Brain microvascular endothelial cell (primary cell): ENCODE measurements at places on chromosomes 16 and 17.
A peak's percentile ranks its signal among the peaks of the same experiment; 100 is the strongest.

- DNase-seq, result peak; percentile 64
Measured at GRCh38 chr17:40490289-40490853, 11.1 kb downstream of the TNS4 start.

DNA sequence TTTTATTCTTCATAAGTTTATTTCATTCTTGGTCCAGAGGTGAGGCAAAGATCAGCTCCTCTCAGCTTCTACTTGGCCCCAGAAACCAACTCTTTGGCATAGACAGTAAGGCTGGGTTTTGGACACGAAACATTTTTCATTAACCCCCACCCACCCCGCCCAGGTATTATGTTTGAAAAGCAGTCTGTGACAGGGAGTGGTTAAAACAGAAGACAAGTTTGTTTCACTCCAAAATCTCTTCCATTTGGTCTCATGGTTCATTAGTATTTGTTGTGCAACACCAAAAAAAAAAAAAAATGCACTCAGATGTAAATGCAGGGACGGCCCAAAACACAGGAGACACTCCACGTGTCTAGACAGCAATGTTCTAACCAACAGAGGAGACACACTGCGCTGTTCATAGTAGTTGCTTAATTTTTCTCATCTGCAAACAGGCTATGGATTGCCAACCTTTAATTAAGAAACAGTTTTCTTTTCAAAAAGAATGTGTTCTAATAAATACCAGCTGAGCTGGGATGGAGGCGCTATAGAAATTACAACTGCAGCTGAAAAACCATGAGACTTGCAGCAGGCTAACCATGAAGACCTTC is 39.8 kb upstream of the MMP2 start:
- DNase-seq, result no peak

DNA sequence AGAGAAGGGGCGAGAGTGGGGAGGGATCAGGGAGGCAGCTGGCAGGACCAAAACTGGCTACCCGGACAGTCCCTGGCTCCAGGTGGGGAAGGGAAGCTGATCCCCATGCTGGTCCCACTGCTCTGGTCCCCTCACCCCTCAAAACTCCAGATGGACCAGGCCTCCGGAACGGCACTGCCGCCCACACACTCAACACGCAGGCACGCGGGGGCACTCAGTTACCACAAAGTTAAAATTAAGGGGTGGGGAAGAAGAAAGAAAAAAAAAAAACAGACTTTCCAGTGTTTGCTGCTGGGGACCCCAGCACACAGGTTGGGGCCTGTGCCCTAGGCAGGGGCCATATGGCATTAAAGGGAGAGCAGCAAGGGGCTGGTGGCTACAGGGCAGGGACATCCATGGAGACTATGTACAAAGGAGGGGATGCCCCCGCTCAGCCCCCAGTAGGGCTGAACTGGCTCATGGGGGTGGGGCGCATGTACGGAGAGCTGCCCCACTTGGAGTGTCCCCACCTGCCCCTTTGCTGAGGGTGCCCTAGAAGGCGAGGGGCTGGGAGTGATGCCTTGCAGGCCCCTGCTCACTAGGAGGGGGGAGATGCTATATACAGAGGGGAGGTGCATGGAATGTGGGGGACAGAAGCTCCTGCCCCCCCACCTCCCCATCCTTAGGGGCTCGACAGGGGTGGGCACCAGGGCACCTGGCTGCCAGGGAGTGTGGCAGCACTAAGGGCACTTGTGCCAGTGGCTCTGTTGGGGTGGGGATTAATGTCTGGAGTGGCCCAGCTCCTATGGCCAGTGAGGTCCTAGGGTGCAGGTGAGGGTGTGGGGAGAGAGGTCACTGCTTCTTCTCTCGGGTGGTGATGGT is 5.6 kb downstream of the TP53I13 start:
- no peak for DNase-seq

DNA sequence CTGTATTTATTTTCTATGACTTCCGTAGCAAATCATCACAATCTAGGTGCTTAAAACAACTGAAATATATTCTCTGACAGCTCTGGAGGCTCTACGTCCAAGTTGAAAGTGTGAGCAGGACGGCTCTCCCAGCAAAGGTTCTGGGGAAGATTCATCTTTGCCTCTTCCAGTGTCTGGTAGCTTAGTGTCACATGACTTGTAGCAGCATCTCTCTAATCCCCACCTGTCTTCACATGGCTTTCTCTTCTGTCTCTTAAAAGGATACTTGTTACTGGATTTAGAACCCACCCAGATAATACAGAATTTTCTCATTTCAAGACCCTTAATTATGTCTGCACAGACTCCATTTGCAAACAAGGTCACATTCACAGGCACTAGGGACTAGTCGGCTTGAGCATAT is 687.7 kb upstream of the RBFOX1 start:
- DNase-seq, result no peak

DNA sequence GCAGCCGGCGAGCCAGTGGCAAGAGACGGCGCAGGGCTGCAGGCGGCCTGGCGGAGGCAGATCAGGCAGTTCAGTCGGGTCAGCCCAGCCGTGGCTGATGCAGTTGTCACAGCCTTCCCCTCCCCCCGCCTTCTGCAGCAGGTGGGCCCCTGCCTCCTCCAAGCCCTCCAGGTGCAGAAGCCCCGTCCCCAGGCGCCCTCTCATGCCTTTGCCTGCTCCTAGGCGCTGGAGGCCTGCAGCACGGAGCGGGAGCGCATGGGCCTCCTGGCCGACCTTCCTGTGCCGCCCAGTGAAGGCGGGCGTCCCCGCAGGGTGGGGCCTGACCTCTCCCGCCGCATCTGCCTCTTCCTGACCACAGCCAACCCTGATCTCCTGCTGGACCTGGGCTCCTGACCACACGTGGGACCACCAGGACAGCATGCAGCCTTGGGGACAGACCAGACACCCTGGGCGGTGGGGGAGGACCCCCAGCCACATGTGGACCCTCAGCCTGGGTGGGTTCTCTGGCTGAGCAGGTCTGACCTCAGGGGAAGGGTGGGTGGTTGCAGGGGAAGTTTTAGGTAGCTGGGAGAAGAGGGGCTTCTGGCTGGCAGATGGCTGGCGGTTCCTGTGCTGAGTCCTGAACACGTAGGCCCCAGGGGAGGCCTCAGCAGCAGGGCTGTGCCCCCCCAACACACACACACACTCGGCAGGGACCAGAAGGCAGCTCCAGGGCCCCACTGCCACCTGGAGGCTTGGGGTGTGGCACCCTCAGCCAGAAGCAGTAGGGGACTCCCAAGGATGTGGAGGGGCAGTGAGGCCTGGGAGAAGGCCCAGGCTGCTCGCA is 3.1 kb upstream of the MRPS34 start:
- no peak for DNase-seq

- no peak for DNase-seq
Measured at GRCh38 chr17:38703742-38704605, 1.1 kb upstream of the MLLT6 start.

DNA sequence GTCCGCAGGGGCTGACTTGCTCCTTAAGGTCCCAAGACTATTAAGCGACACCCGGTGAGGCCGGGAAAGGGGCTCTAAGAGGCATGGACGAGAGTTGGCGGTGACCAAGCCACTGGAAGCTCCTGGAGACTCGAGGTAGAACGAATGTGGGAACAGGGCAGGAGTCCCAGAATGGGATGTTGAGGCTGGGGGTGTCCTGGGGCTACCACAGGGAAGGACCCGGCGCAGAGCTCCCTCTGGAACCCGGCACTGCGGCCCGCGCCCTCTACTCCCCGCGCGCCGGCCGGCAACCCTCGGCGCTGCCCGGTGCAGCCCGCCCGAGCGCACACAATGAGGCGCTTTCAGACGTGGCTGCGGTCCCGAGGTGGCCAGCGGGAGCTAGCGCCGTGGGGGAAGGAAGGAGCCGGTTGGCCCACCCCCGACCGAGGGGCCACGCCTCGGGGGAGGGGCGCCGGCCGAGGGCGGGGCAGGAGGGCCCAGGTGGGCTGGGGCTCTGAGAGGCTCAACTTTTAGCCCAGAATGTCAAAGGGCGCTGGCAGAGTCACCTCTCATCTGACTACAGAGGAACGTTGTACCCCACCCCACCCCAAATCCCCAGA is at the start of gene CHST6:
Gene CHST6, minus strand, starts transcription at position 366 of the 599 bp plus-strand sequence. CDS start 15,613 bp downstream, outside the sequence.
- peak; percentile 7 for DNase-seq

DNA sequence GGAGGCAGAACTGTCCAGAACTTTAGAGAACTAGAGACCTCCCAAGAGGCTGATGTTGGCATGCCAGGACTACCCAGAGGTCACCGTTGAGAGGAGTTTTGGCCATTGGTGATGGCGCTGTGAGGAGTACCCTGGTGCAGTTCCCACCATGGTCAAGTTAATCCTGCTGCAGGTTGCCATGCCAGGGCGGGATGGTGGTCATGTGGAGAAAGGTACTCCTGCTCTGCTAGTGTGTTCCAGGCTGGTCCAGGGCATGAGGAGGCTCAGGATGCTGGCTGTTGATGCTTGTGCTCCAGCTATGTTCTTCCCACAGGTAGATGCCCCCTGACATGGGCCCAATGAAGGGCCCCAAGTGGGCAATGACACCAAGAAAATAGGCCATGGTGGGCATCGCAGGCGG is 4.1 kb upstream of the PHF12 start:
- DNase-seq, result no peak

GRCh38 chr16:53356478-53357207 is 77.6 kb upstream of the RBL2 start:
- no peak for DNase-seq

- DNase-seq, result no peak
Measured at GRCh38 chr17:2380226-2380922, 20.5 kb downstream of the MNT start.

DNA sequence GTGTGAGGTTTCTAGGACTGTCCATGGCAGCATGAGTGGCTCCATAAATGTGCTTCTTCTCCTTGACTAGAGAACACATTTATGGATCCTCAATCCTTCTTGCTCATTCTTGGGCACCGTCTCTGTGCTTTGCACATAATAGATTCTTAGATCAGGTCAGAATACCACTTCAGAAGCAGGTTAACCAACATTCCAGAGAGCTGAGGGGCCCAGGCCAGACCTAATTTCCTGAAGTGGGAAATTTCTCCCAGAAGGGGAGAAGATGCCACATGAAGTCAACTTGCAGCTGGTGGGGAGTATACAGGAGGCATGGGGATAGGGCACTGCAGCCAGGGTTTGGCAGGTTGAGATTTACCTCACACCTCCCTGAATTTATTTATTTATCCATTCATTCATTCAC is 24.4 kb upstream of the VAT1L start:
- no peak for DNase-seq

GRCh38 chr17:6668727-6669425 is 17.3 kb downstream of the C17orf100 start:
- DNase-seq, result no peak

GRCh38 chr17:81966343-81967243 is 5.6 kb upstream of the NOTUM start:
- DNase-seq, result no peak

DNA sequence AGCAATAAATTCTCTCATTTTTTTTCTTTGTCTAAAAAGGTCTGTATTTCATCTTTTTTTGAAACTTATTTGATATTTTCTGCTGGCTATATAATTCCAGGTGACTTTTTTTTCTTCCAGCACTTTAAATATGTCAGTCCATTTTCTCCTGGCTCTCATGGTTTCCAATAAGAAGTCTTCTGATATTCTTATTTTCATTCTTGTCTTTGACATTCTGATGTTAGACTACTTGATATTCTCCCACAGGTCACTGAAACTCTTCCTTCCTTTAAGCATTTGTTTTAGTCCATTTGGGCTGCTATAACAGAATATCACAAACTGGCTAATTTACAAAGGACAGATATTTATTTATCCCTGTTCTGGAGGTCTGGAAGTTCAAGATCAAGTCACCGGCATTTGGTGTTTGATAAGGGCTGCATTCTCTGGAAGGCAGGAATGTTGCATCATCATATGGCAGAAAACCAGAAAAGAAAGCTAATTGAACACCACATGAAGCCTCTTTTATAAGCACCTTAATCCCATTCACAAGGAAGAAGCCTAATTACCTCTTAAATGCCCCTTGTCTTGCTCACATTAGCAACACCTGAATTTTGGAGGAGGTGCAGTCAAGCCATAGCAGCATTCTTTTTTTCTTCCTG is 242.1 kb upstream of the TNRC6C start:
- DNase-seq, result no peak

DNA sequence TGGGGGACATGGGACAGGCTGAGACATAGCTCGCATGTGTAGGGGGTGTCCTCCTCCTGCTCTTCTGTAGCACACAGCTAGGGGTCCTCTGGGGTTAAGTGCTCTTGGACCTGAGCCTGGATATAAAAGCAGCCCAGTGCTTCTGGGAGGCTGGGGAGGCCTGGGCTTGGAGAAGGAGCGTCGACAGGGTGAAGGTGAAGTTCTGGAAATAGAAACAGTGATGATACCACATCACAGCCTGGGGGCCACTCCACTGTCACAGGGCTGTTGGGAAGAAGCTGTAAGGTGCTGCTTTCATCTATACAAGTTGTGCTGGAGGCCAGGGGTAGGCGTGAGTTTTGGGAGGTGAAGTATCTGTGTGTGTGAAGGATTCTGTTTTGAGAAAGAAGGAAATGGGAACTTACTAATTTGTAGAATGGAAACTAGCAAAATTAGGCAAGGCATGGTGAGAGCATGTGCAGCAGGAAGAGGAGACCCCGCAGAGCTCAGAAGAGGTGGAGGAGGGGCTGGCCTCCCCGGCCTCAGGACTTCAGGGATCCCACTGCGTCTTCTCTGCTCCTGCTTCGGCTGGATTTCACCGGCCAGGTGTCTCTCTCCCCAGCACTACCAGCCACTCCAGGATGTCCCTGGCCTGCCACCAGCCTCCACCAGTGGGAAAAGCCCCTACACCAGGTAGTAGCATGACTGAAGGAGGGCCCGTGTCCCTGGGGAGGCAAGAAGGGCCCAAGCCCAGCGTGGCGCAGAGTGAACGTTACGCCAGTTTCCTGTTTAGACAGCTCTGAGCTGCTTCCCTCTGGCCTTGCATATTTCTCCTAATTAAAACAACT is 19.4 kb downstream of the PLCG2 start:
- DNase-seq, result no peak

GRCh38 chr17:72151565-72152386 is 31.0 kb downstream of the SOX9 start:
- peak; percentile 80 for DNase-seq

DNA sequence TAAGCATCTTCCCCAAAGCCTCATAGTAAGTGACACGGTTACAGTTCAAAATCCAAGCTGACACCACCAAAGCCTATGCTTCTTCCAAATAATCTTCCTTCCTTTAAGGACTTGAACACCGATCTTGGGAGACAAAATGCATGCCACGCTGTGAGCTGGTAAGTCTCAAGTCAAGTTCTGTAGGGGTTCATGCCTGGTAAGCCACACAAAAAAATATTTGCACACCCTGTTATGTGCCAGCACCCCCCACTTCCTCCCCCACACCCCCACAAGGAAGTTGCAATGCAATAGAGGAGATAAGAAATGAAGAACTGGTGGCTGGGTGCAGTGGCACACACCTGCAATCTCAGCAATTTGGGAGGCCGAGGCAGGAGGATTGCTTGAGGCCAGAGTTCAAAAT is 5.6 kb downstream of the NOG start:
- DNase-seq, result no peak
